Suppressor macrophage (primary cell): ENCODE measurements at places on chromosomes 13 and 19.
A peak's percentile ranks its signal among the peaks of the same experiment; 100 is the strongest.

GRCh38 chr19:53047379-53047778 is 2.8 kb downstream of the ERVV-2 start:
- DNase-seq, result no peak

DNA sequence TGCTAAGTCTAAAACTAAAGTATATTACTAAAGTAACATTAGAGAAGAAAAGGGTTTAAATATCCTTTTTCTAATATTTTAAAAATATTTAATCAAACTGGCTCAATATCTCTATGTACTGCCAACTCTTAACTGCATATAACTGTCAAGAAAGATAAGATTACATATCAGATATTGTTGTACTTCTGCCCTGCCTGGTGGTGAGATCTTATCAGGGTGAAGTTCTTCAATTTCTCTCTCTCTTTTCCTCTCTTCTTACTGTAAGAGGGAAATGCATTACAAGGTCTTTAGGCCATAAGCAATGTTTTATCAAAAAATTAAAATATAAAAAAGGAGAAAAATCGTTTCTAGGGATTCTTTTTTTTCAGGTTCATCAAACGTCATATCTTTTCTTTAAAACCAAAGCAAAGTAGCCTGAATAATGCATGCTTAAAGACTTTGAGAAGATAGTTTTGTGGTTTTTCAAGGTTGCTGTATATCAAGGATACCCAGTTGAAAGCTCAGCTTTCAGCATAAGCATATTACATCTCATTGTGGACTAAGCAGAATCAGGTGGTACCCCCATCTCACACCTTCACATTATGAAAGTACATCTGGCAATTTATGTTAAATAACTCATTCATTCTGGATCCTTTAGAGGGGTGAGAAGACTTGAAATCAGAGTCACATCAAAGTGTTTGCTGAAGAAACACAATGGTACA is 1625.7 kb upstream of the SLC10A2 start:
- no peak for DNase-seq

DNA sequence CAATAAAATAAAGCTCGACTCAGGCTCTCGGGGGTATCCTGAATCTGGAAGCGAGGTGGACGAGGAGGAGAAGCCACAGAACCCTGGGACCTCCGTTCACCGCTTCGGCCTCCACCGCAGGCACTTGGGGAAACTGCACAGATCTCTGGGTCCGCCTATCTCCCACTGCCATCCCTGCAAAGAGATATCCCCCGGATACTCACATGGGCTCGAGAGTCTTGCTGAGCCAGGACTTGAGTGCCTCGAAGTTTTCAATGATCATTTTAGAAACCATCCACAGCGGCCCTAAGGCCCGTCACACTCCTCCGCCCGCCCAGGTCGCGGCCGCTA is 589 bp downstream of the RBM26 start:
- DNase-seq, result no peak

- DNase-seq, result no peak
Measured at GRCh38 chr13:85512421-85512820, 286.8 kb downstream of the SLITRK6 start.

- peak; percentile 58 for DNase-seq
Measured at GRCh38 chr13:29471551-29471950, 123.9 kb downstream of the SLC7A1 start.

DNA sequence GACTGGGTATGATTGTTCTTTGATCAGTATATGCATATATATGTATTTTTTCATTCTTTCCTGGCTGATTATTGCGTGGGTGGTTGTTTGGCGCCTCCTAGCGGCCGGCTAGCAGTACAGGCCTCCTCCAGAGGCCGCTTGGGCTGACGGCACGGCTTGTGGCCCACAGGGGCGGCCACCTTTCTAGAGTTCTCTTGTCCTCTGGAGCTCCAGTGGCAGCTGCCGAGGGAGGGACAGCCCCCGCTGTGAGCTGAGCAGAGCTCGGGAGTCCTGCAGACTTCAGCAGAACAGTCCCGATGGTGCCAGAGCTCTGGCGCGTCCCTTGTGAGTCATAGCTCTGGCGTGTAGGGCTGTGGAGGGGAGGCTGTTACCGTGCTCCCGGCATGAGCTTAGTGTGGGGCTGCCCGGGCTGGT is 22.5 kb upstream of the ZNF429 start:
- peak; percentile 31 for DNase-seq

GRCh38 chr19:11098327-11098726 is 9.1 kb downstream of the LDLR start:
- DNase-seq, result no peak

GRCh38 chr13:49395451-49395865 is 48.4 kb downstream of the CAB39L start:
- DNase-seq, result no peak

DNA sequence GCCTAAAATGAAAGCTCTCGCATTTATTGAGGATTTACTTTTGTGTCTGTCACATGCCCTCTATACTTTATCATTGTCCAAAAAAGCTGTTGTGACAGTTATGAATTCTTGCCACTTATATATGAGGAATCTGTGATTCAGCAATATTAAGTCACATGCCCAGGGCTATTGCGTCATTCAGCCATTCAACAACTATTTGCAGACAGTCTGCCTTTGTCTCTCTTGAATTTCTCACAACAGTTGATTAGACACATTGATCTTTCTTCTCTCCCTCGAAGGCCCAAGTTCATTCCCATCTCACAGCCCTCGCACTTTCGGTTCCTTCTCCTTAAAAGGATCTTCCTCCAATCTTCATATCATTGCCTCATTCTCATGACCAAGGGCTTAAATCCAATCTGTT is 342.6 kb downstream of the MZT1 start:
- DNase-seq, result peak; percentile 67
